Progenitor cell of endocrine pancreas (in vitro differentiated cells): ENCODE measurements at places on chromosomes 7 and 10. TPM values are rescaled to one million over a fixed set of nuclear protein-coding genes. Genes with fewer than 3 reads are reported as not detected.

ASIC3 gene
- total RNA-seq = 3.5 and 5.1 TPM in 2 replicates

RFC2 gene
- 37.0 and 42.1 TPM in 2 replicates for total RNA-seq

DYNC1I1 gene
- 1.6 and 2.6 TPM in 2 replicates for total RNA-seq

SPDYE8 gene
- total RNA-seq = 0.22 TPM in 1 of 2 replicates, not detected in the other

FAM13C gene
- 5.9 and 6.4 TPM in 2 replicates for total RNA-seq

PLCE1 gene
- 12.1 and 14.1 TPM in 2 replicates for total RNA-seq

CFAP43 gene
- total RNA-seq = 4.7 and 5.4 TPM in 2 replicates

C10orf67 gene
- 0.38 TPM in 1 of 2 replicates, not detected in the other for total RNA-seq
